ENCODE measurements at places on chromosomes 4 and X. TPM values are rescaled to one million over a fixed set of nuclear protein-coding genes. Genes with fewer than 3 reads are reported as not detected.

Gene CDX4
- not detected for total RNA-seq

Gene SLC49A3
- total RNA-seq, result not detected

Gene INPP4B
- 11.7 TPM for total RNA-seq

Gene SORCS2
- total RNA-seq, result 2.9 TPM

Gene TSPYL2
- 10.7 TPM for total RNA-seq

Gene FGG
- total RNA-seq, result not detected

Gene RHOXF2
- 0.29 TPM for total RNA-seq

Gene IL21
- total RNA-seq, result not detected

Gene HTR2C
- total RNA-seq, result 0.24 TPM

Gene TKTL1
- not detected for total RNA-seq

Gene CMC4
- 23.6 TPM for total RNA-seq

All from RPMI7951 (cell line).